Activated CD4-positive, alpha-beta T cell treated with anti-CD3 and anti-CD28 coated beads, Interleukin-10, Interleukin-2, amounts not matched to agents 100 ng/mL and 50 ng/mL, durations not matched to agents 16 hours and 8 hours (primary cell): ENCODE measurements at places on chromosomes 1 and 21.

- no peak for DNase-seq
Observed at GRCh38 chr1:27367160-27367650, 444 bp upstream of the MAP3K6 start.

- DNase-seq, result no peak
Observed at GRCh38 chr1:192224396-192224795, 66.1 kb downstream of the RGS18 start.

- no peak for DNase-seq
Observed at GRCh38 chr1:225597926-225598575, 54.9 kb downstream of the ENAH start.

GRCh38 chr1:2598329-2598931 lies 11.9 kb downstream of the PRXL2B start:
- no peak for DNase-seq

DNA sequence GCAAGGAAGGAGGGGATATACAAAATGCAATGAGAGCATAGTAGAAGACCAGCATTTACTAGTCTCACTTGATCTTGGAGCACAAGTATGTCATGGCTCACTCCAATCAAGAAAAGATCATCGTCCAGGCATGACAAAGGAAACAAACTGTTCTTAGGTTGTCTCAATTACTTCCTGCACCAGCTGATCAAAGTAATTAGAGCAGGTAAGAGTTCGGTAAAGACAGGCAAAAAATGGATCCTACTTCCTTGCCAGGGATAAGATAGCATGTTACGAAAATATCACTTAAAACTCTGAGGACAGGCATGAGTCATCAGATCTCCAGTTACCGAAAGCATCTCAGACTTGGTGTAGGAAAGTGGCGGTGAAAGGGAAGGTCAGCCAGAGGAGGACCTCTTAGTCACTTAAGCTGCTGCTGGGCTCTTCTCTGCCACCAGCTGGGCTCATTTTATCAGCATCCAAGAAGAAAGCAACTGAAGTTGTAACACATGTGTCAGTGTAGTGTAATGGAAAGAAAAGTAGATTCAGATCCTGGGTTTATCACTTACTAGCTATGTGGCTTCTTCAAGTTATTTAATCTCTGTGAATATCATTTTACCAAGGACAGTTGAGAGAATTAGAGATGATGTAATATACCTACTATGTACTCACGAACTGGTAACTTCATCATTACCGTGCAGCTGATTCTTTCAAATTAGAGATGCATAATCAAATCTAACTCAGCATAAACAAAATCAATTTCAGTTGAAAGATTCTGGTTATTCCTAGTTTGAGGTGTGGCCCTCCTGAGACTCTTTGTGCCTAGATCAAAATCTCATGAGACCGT lies 46.8 kb downstream of the XCL1 start:
- no peak for DNase-seq

- DNase-seq, result no peak
Observed at GRCh38 chr1:96370757-96371156, 350.8 kb upstream of the PTBP2 start.

DNA sequence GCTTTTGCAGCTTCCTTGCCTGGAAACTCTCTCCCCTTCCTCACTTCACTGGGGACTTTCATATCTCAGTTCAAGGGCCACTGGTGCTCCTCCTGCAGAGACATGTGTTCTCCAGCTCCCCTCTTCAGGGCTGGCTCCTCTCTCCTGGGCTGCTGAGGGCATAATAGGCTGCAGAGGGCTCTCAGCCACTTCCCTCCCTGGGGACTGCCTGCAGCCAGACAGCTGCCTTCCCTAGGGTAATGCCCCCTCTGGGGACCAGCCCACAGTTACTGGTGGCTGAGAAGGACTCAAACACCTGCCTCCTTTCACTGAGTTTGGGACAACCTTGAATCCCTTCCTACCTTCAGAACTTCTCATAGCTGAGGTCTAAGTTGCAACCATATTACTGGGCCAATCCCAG lies 104.8 kb upstream of the POU3F1 start:
- no peak for DNase-seq

GRCh38 chr1:43558346-43558841 lies 27.7 kb downstream of the PTPRF start:
- DNase-seq, result no peak

DNA sequence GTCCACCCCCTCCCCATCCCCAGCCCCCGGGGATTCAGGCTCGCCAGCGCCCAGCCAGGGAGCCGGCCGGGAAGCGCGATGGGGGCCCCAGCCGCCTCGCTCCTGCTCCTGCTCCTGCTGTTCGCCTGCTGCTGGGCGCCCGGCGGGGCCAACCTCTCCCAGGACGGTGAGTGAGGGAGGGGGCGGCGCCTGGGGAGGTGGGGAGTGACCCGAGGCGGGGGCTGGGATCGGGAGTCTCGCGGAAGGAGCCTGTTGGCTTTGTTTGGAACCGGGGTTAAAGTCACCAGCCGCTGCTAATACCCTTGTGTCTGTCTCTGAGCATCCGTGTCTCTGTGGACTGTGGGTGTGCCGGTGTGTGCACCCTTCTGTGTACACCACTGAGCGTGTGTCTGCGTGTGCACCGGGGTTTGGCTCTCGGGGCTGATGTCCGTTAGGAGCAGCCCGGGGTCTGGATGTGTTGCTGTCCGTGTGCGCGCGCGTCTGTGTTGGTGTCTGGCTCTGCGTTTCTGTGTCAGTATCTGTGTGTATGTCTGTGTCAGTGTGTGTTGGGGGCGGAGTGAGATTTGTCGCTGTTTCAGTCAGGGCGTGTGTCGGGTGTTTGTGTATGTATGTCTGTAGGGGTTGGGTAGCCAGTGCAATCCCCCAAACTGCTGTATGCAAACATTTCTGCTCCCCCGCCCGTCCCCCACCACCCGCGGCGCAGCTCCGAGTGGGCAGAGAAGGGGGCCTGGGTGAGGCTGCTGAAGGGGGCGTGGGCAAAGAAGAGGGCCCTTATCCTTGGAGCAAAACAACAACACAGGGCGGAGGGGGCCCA lies 480 bp downstream of the CADM3 start:
- no peak for DNase-seq

- no peak for DNase-seq
Observed at GRCh38 chr1:3551711-3552110, 59.6 kb downstream of the MEGF6 start.

DNA sequence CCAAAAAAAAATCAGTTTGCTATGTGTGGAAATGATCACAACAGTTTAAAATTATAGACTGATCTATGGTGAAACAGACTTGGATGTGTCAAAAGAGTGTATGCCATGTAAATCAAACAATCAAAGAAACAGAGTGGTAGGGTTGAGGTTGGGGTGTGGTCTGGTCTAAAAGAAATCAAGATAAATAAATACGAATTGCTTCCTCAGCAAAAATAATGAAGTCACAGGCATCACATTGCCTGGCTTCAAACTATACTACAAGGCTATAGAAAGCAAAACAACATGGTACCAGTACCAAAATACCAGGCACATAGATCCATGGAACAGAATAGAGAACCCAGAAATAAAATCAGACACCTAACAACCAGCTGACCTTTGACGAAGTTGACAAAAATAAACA lies 1796.9 kb downstream of the NCAM2 start:
- no peak for DNase-seq

- no peak for DNase-seq
Observed at GRCh38 chr1:222539951-222540597, 7.8 kb downstream of the HHIPL2 start.

DNA sequence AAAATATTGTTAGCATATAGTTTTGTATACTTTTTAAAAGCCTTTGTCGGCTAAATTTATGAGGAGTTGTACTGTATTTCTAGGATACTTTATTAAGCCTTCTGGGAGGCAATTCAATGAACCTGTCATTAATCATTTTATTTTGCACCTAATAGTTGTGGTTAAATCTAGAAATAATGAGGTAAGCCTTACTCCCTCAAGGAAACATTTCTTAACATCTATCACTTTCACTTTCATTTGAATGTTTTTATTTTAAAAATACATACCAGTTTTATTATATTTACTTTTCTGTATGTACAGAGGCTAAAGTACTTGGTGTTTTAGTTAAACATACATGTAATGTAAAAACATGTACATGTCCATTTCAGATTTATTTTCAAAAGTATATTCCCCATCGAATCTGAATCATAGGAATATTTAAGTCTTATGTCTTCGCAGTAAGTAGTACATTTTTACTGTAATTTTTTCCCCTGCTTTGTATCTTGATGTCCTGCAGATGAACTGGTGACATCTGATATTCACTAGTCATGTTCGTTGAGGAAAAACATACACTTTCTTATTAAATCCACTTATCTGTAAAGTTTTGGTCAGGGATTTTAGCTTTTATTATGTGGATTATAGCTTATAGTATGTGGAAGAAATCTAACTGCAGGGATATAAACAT lies 82.8 kb downstream of the DISP1 start:
- no peak for DNase-seq
